ENCODE measurements at places on chromosomes 5 and 9. TPM values are rescaled to one million over a fixed set of nuclear protein-coding genes. Genes with fewer than 3 reads are reported as not detected.

Gene CFAP90
- not detected for total RNA-seq

Gene PCDHB5
- not detected for total RNA-seq

Gene EIF4EBP3
- total RNA-seq: 32.4 TPM

Gene TYRP1
- 0.80 TPM for total RNA-seq

- no peaks in the 10 kb centered on the region for H3K27me3 ChIP-seq
- H3K4me1 ChIP-seq: no peaks in the 10 kb centered on the region
- H3K4me3 ChIP-seq: no peak overlapping the region
- no peak overlapping the region for H3K27ac ChIP-seq
- no peaks in the 10 kb centered on the region for H3K36me3 ChIP-seq
- no peak for DNase-seq
These were observed 118.2 kb downstream of the GALNT10 start for GRCh38 chr5:154308443-154309370.

DNA sequence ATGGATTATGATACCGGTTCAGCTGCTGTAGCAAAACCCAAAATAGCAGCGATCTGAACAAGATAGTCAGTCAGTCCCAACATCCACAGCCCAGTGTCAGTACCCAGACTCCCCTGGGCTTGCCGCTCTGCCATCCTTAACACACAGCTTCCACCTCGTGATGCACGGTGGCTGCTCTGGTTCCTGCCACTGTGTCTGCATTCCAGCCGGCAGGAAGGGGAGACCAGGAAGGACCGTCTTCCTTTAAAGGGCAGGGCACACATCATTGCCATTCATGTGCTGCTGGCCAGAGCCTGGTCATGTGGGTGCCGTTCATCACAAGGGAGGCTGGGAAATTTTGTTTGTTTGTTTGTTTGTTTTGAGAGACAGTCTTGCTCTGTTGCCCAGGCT lies 131.0 kb upstream of the IER5L start:
- no peaks in the 10 kb centered on the region for H3K36me3 ChIP-seq
- H3K4me3 ChIP-seq: no peak overlapping the region
- H3K4me1 ChIP-seq: no peaks in the 10 kb centered on the region
- no peaks in the 10 kb centered on the region for H3K27me3 ChIP-seq
- H3K27ac ChIP-seq: no peak overlapping the region

DNA sequence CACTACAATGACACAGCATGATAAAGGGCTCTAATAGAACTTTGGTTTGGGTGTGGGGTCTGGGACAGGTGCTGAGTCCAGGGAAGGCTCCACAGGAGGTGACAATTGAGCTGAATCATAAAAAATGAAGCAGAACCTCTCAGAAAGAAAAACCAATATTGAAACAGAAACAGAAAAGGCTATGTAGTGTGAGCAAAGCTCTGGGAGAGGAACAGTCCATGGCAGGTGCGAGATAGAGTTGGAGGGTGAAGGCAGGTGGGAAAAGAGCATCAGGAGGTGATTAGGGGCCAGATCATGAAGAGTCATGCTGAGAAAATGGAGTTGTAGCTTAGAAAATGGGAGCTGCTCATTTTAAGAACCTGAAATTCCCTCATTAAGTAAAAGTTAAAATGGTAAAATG lies 164.9 kb downstream of the KCTD16 start:
- H3K4me3 ChIP-seq: no peak overlapping the region
- DNase-seq: no peak
- H3K4me1 ChIP-seq: no peaks in the 10 kb centered on the region
- H3K36me3 ChIP-seq: no peaks in the 10 kb centered on the region

- H3K4me3 ChIP-seq: no peak overlapping the region
- H3K27me3 ChIP-seq: no peaks in the 10 kb centered on the region
- H3K36me3 ChIP-seq: no peaks in the 10 kb centered on the region
These were observed 135.9 kb upstream of the OTULINL start for GRCh38 chr5:14445576-14446290.

DNA sequence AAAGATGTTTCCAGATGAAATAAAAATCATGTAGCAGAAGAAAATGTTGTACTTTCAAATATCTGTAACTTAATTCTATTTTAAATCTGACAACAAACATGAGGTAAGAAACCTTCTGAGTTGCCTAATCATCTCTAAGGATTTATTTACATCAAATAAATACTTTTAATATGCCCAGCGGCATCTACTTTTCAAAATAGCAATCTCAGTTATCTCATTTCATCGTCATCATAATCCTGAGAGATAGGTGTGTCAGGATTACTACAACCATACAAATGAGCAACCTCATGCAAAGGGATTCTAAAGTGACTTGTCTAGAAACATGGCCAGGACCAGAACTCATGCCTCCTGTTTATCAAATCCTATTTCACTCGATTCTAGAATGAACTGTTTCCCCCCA lies 49.5 kb downstream of the DENND1A start:
- H3K27ac ChIP-seq: no peak overlapping the region
- DNase-seq: no peak
- no peak overlapping the region for H3K4me3 ChIP-seq
- no peaks in the 10 kb centered on the region for H3K4me1 ChIP-seq
- no peaks in the 10 kb centered on the region for H3K27me3 ChIP-seq

DNA sequence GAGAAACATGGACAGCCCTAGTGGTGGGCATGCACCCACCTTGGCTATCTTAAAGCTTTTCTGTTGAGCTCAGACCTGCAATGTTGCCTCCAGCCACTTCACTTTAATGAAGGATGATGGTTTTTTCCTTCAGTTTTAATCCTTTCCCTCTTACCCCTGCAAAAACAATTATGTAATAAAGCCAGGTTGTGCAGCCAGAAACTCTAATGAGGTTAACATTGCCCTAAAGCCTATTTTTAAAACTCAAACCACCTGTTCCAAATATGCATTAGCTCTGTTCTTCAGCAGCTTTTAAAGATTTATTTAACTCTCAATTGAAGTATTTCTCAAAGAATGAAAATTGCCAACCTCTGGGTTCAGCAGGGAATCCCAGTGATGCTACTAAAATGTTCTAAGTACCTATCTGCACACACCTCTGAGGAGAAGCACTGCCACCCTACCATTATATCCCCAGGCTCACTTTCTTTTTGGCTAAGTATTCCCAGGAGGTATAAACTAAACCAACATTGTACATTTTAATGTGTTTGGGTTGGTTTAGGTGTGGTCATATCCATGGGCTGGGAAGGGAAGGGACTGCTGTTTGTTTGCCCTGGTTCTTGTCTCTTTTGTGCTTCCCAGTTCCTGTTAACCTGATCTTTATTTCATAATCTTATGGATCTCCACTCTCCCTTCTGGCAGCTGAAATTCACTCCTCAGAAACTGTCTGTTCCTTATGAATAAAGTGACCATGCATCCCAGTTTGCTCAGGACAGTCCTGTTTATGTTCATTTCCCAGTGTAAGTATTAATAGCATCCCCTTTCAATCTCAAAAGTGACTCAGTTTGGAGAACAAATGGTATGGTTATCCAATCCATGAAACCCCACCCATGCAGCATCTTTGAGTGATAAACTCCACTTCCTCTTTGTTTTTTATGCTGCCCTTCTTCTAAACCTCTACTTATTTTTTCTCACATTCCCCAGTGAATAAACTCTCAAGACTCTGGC lies 251.7 kb downstream of the RAB3C start:
- H3K36me3 ChIP-seq: no peaks in the 10 kb centered on the region
- no peak overlapping the region for H3K27ac ChIP-seq
- no peak overlapping the region for H3K4me3 ChIP-seq
- no peak for DNase-seq

DNA sequence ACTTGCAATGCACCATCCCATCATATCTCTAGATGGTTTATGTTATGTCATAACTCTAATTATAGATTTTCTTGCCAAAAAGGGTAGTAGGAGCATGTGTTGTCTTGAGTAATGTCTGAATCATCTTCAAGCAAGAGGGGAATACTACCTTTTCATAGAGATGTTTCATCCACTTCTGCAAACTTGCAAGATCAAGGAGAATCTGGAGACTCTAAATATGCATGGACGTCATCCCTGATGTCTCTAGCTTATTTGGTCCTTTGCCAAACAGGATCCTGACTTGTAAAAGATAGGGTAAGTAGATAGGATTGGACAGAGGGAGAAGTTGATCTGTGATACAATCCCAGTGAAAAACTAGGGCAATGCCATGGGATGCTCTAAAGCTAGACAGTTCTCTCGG lies 246.5 kb downstream of the DMRTA1 start:
- H3K27me3 ChIP-seq: no peaks in the 10 kb centered on the region
- no peak overlapping the region for H3K27ac ChIP-seq
- no peak overlapping the region for H3K4me3 ChIP-seq

- no peaks in the 10 kb centered on the region for H3K4me1 ChIP-seq
- no peak overlapping the region for H3K4me3 ChIP-seq
- H3K36me3 ChIP-seq: no peaks in the 10 kb centered on the region
- no peak for DNase-seq
- no peaks in the 10 kb centered on the region for H3K27me3 ChIP-seq
- H3K27ac ChIP-seq: no peak overlapping the region
These were observed 81.7 kb downstream of the DOCK8 start for GRCh38 chr9:296411-296810.

- H3K27me3 ChIP-seq: no peaks in the 10 kb centered on the region
- H3K4me3 ChIP-seq: no peak overlapping the region
- DNase-seq: no peak
- H3K4me1 ChIP-seq: no peaks in the 10 kb centered on the region
These were observed 19.2 kb upstream of the TXNDC8 start for GRCh38 chr9:110356639-110357395.

GRCh38 chr5:91119217-91119616 lies 263.9 kb downstream of the ARRDC3 start:
- no peak for DNase-seq
- no peaks in the 10 kb centered on the region for H3K27me3 ChIP-seq
- H3K36me3 ChIP-seq: no peaks in the 10 kb centered on the region
- H3K4me3 ChIP-seq: no peak overlapping the region

DNA sequence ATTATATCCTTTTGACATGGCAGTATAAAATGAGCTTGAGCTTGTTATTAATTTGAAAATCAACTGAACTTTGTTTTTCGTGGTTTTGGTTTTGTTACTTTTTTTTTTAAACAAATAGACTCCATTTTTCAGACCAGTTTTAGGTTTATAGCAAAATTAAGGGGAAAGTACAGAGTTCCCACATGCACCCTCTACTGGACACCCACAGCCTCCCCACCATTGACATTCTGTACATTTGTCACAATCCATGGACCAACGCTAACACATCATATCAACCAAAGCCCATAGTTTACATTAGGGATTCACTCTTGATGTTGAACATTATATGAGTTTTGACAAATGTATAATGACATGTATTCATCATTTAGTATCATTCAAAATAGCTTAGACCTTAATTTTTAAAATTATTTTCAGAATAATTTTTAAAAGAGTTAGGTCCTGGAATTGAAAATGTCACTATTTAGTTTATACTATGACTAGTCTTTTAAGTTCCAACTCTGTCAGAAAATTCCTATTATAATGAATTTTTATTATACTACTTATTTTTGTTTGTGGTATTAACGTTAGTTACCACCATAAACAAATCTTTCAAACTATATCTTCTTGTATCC lies 35.3 kb upstream of the JMY start:
- no peak overlapping the region for H3K27ac ChIP-seq
- no peaks in the 10 kb centered on the region for H3K36me3 ChIP-seq
- no peaks in the 10 kb centered on the region for H3K4me1 ChIP-seq
- no peak overlapping the region for H3K4me3 ChIP-seq

DNA sequence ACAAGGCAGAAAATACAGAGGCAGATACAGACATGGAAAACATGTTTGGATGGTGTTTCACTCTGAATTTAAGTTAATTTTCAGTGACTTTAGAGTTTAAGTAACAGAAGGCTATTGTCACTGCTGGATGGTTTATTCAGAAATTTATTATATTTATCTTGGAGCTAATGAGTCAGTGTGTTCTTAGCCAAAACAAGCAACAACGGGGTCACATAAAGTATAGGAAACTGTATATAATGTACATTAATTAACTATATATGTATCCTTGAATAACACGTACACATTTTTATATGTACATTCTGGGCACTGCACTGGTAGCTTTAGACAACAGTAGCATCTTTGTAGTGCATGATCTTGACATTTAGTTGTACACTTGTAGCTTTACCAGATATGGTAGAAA lies 30.7 kb downstream of the CYLC2 start:
- DNase-seq: no peak
- no peak overlapping the region for H3K4me3 ChIP-seq
- H3K4me1 ChIP-seq: no peaks in the 10 kb centered on the region
- H3K27me3 ChIP-seq: no peaks in the 10 kb centered on the region
- no peak overlapping the region for H3K27ac ChIP-seq

- no peaks in the 10 kb centered on the region for H3K27me3 ChIP-seq
- peak overlapping the region; percentile 87 for H3K4me3 ChIP-seq
- no peak for DNase-seq
- H3K27ac ChIP-seq: peak overlapping the region; percentile 91
These were observed 492 bp downstream of the TENT2 start for GRCh38 chr5:79612667-79613198.

GRCh38 chr5:143610946-143611345 lies 201.0 kb upstream of the HMHB1 start:
- DNase-seq: no peak
- no peaks in the 10 kb centered on the region for H3K4me1 ChIP-seq
- no peak overlapping the region for H3K4me3 ChIP-seq
- H3K36me3 ChIP-seq: no peaks in the 10 kb centered on the region
- no peaks in the 10 kb centered on the region for H3K27me3 ChIP-seq
- H3K27ac ChIP-seq: no peak overlapping the region

DNA sequence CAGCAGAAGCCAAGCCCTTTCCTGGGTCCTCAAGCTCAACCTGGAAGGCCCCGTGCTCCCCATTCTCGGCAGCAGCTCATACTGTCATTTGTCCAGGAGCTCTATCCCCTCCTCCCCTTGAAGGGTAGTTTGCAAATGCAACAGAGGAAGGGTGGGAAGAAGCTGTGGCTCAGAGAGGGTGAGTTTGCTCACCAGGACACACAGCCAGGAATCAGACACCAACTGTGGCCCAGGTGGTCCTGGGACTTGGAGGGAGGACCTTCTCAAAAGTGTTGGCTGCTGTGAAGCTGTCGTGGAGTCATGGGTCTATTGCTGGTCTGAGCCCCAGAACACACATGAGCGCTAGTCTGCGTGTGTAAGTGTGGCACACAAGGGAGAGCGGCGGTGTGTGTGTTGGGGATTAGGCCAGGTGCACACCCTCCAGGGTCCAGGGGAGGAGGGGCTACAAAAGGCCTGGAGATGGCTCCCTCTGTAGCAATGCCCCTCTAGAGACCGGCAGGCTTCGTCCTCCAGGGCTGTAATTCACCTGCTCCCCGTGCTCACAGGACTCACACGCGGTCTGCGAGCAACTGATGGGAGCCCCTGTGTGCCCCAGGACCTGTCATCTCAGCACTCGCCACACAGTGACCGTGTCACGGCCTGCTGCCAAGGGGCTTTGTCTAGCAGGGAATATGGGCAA lies 8.2 kb upstream of the RPS14 start:
- no peak overlapping the region for H3K27ac ChIP-seq
- no peak for DNase-seq
- no peaks in the 10 kb centered on the region for H3K4me1 ChIP-seq
- H3K4me3 ChIP-seq: no peak overlapping the region
- H3K36me3 ChIP-seq: no peaks in the 10 kb centered on the region
